Stimulated activated CD8-positive, alpha-beta memory T cell treated with anti-CD3 and anti-CD28 coated beads, Interleukin-2, amount 100 ng/mL, for 48 hours (primary cell): ENCODE measurements at places on chromosomes 5 and 9.

DNA sequence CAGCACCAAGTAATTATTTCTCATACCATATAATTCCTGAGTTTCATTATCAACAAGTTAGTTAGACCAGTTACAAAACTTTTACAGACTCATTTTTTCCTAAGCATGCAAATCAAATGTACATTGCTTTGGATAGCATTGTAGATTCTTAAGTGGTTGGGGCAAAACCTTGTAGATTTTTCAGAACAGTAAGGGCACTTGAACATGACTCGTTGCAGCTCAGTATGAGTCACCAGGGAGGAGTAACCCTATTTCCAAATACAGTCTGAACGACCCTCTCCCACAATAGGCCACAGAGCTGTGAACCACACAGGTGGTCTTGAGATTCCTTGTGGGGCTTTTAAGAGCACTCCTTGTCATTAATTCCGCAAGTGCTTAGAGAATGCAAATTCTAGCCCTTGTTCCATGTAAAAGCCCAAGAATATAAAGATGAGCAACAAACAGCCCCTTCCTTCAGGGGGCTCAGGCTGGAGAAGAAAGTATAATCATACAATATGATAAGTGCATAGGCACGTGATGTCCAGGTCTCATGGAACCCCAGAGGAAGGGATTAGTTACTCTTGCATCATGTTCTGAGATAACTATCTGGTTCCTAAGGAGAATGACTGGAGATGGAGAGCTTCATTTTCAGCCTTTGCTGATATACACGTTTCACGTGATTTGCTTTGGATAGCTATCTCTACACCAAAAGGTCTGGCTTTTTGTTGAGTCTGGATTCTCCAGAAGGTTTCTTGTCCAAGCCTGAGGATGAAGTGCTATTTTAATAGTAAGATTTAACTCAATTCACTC is 295.7 kb downstream of the KCNN2 start:
- DNase-seq, result no peak

DNA sequence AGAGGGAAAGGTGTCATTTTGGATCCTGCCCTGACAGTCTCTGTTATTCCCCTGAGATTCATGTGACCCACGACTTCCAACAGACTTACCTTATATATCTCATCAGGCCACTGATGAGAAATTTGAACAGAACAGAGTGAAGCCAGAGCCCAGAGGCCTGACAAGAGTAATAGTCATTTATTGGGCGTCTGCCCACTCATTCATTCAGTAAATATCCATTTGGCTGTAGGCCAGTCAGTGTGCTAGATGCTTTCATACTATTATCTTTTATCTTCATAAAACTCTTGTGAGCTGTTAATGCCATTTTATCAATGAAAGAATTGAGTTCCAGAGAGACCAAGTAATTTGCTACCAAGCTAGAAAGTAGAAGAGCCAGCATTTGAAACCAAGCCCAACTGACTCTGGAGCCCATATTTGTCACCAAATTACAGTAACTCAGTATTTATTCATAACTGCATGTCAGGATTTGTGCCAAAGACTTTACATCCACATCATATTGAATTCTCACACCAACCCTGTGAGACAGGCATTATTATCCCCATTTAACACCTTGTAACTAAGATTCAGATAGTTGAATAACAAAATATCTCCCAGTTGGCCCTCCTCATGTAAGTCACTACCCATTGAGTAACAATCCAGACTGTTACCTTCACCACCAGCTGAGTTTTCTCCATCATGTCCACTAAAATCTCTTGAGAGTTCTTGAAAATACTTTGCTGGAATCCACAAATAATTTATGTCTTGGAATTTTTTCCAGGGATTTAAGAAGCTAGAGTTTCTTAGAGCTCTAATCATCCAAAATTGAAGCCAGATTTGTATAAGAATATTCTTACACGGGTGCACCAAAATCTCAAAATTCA is 2.5 kb downstream of the PTPDC1 start:
- no peak for DNase-seq

- no peak for DNase-seq
Observed at GRCh38 chr5:168366116-168366515, 74.7 kb downstream of the WWC1 start.

DNA sequence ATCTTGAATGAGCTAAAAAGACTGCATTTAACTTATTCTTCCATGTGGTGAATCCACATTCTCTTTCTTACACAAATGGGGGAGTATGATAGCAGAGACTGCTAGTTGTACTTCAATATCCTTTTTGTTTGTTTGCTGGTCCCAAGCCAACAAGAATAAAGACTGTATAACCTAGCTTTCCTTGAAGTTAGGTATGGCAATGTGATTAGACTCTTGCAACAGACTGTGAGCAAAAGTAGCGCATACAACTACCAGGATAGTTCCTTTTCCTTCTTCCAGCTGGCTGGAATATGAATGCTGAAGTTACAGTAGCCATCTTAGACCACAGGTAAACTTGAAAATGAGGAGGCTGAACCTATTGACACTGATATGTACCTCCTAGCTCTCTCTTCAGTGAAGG is 17.9 kb upstream of the KIF2A start:
- no peak for DNase-seq

GRCh38 chr5:73789851-73790281 is 163.9 kb downstream of the ARHGEF28 start:
- no peak for DNase-seq

- no peak for DNase-seq
Observed at GRCh38 chr5:94181895-94182294, 436.5 kb downstream of the KIAA0825 start.
